ENCODE measurements at places on chromosomes 1 and 21.

GRCh38 chr1:40630488-40631223 is 34.8 kb downstream of the RIMS3 start:
- no peaks in the 10 kb centered on the region for H3K36me3 ChIP-seq
- no peak overlapping the region for H3K4me3 ChIP-seq
- H3K27me3 ChIP-seq = no peaks in the 10 kb centered on the region
- H3K27ac ChIP-seq = no peak overlapping the region
- H3K4me1 ChIP-seq = no peaks in the 10 kb centered on the region
- no peak for DNase-seq

- H3K36me3 ChIP-seq = no peaks in the 10 kb centered on the region
- H3K27ac ChIP-seq = no peak overlapping the region
- H3K4me1 ChIP-seq = peaks cover 53% of the 10 kb centered on the region
- no peak for DNase-seq
Observed at GRCh38 chr1:50427818-50428779, 4.9 kb upstream of the DMRTA2 start.

DNA sequence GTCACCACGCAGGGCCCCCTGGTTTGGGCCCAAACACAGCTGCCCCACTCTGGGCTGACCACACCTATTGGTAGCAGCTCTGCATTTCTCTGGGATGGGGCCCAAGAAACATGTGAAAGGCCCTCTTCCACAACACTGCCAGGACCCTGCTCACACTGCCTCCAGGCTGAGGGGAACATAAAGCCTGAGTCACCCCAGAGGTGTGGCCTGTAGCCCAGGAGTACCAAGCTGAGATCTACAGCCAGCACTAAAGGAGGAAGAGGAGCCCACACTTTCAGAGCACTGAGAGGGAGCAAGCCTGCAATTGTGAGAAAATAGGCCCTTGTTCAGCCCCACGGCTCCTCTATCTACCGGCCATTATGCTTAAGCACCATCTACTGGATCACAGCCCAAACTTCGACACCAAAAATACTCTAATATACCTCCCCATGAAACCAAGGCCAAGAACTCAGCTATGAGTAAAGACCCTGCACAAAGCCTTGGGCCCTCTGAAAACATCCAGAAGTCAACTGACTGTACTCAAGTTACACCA is 14.4 kb upstream of the OR2T10 start:
- H3K27me3 ChIP-seq = no peaks in the 10 kb centered on the region
- no peaks in the 10 kb centered on the region for H3K36me3 ChIP-seq
- no peak overlapping the region for H3K4me3 ChIP-seq
- no peaks in the 10 kb centered on the region for H3K4me1 ChIP-seq

- no peaks in the 10 kb centered on the region for H3K4me1 ChIP-seq
- no peaks in the 10 kb centered on the region for H3K36me3 ChIP-seq
- H3K4me3 ChIP-seq = no peak overlapping the region
- H3K27ac ChIP-seq = no peak overlapping the region
- H3K27me3 ChIP-seq = no peaks in the 10 kb centered on the region
Observed at GRCh38 chr21:28516021-28516420, 476.7 kb downstream of the LTN1 start.

DNA sequence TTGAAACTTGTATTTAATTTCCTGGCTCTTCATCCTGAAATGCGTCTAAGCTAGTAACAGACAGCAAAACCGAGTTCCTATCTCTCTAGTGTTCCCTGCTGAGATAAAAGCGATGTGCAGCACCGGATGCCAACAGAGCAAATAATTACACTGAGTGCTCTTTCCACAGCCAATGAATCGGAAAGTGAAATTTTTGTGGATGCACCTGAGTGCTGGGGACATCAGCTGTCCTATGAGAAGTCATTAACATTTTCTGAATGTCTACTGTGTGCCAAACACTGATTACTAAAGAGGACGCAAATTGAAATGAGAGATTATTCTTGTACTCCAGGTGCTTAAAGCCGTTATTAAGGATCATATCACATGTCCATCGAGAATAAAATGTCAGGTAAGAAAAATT is 278.0 kb downstream of the RGS7 start:
- no peak overlapping the region for H3K4me3 ChIP-seq
- no peaks in the 10 kb centered on the region for H3K36me3 ChIP-seq
- no peak for DNase-seq
- no peaks in the 10 kb centered on the region for H3K4me1 ChIP-seq
- H3K27me3 ChIP-seq = no peaks in the 10 kb centered on the region
- no peak overlapping the region for H3K27ac ChIP-seq
